Renal cortical epithelial cell (primary cell): ENCODE measurements at places on chromosomes 4 and X. TPM values are rescaled to one million over a fixed set of nuclear protein-coding genes. Genes with fewer than 3 reads are reported as not detected.

DACH2 gene
- not detected in 2 replicates for total RNA-seq

DNA sequence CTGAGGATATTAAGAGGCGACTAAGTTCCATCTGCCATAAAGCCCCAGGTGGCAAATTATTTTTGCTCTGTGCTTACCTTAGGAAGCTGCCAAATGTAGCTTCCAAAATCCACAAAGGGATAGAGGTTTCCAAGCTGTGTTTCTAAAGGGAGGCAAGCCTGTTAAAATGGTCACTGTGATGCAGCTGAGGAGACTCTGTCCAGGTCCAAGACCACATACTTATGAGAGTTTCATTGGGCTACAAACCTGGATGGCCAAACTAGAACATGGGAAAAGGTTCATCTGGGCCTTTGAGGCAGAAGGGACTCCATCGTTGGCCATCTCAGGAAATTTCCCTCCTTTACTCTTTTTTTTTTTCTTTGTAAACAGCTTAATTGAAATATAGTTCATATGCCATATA lies 306.9 kb upstream of the FGF13 start:
- no peak for DNase-seq

MAGIX gene
- 5.3 and 8.5 TPM in 2 replicates for total RNA-seq

DNA sequence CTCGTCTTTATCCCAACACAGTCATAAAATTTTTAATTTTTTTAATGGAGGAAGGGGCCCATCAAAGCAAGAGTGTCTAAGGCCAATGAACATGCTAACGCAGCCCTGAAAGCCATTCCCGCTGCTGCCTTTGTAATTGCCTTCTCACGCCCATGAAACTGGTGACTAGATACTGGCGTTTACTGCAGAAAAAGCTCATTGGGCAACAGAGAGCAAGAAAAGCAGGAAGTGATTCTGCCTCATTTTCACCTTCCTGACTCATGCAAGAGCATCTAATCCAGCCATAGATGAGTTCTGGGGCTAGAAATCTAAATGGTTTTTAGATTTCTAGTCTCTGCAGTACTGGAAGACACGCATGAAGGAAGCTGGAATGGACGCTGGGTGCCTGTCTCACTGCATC lies 72.5 kb downstream of the ANXA3 start:
- peak; percentile 50 for DNase-seq

CAPN6 gene
- total RNA-seq: 0.87 and 4.9 TPM in 2 replicates

DNA sequence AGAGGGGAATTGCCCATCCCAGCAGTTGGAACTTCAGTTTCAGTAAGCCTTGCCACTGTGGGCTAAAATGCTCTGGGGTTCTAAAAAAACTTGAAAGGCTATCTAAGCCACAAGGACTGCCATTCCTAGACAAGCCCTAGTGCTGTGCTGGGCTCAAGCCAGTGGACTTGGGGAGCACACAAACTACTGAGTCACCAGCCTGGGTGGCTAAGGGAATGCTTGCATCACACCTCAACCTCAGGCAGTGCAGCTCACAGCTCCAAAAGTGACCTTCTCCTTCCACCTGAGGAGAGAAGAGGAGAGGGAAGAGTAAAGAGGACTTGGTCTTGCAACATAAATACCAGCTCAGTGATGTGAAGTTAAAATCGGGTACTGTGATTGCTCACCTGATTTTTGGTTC lies 116.7 kb upstream of the GLRA2 start:
- DNase-seq: no peak
